ENCODE measurements at places on chromosomes 7 and 10. TPM values are rescaled to one million over a fixed set of nuclear protein-coding genes. Genes with fewer than 3 reads are reported as not detected.
A peak's percentile ranks its signal among the peaks of the same experiment; 100 is the strongest.

- peak; percentile 87 for DNase-seq
Measured at GRCh38 chr7:46515844-46516590, 594.9 kb upstream of the IGFBP3 start.

The HELLS gene
- polyA plus RNA-seq = 24.9 TPM

DNA sequence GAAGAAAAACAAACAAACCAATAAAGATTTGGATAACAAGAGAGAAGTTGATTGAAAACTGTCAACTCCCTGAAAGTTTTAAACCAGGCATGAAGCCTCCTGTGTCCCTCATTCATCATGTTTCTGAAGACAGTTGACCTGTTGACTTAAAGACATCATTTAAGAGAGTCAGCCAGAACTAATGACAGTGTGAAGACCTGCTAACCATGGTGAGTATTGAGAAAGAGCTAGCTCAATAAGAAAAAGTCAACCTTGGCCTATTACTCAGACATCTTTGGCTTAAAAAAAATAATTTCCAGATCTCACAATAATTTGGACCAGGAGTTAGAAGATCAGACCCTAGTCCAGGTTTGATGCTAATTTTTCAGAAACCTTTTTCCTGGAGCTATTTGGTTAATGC is 45.3 kb upstream of the ANKRD1 start:
- DNase-seq = no peak

DNA sequence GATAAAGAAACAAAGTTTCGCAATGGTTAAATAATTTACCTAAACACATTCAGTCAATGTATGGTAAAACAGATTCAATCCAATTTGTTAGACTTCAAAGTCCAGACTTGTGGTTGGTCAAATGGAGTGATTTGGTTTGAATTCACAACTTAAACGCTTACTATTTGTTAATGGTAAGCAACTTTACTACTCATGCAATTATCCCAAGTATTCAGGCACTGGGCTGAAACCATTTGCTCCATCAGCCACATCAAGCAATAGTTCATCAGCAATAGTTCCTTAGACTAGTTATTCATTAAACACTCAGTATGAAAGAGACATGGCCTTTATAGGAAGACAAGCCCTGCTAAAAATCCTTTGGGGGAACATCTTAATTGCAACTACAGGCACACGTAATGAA is 253.0 kb downstream of the AGMO start:
- DNase-seq = no peak

DNA sequence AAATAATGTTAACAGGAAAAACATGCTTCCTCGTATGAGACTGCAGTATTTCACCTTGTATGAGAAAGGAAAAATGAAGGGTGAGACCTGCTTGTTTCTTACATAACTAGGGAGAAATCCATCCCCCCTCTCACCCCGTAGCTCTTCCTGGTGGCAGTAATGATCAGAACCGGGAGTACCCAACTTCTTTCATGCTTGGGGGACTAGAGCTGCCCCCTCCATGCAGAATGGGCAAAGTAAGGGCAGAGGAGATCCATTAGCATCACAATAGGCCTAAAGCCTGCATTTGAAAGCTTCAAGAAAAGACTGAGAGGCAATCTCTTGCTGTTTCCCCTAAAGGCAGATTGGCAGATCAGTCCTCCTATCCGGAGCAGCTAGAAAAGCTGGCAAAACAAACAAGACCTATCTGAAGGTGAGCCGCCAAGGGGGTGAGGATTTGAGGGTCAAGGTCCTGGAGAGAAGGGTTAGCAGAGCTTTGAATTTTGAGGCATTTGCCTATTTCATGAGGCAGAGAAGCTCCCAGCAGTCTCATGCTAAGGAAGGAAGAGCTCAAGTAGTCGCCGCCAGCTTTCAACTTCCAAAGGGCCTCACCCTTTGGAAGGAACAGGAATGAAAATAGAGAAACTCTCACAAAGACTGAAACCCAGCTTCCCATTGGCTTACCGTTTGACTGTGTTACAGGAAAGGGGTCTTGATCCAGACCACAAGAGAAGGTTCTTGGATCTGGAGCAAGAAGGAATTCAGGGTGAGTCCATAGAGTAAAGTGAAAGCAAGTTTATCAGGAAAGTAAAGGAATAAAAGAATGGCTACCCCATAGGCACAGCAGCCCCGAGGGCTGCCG is 36.2 kb downstream of the BAG3 start:
- DNase-seq = no peak

The HOXA2 gene
- 11.0 TPM for polyA plus RNA-seq

The CEP41 gene
- polyA plus RNA-seq = 29.6 TPM

The HOXA7 gene
- 31.7 TPM for polyA plus RNA-seq

DNA sequence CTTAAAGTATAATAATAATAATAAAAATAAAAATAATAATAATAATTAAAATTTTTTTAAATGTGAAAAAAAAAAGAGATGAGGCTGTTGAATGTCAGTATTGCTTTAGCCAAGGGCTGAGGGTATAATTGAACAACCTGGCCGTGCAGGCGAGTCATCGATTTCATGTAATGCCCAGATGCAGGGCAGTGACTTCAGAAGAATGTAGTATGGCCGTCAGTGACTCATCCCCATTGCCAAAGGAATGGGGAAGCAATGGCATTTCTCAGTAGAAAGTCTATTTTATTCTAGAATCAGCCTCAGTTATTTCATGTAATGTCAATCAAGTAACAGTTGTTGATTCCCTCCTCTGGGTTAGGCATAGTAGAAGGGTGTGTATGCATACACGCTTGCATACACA is 516.4 kb downstream of the GLRX3 start:
- DNase-seq = no peak
